ENCODE measurements at places on chromosomes 7 and 10.

DNA sequence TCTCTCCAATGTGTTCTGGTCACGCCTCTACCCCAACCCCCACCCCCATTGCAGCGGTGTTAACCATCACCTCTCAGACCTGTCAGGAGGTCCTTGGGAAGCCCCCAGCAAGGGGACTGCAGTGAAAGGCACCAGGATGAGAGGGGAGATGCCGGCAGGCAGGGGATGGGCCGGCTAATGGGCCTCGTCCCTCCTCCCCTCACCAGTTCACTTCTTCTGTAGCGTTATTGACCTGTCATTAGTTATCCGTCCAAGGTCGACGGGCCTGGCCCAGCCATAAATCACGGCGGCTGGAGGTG, 18.8 kb downstream of the POLL start:
- no peak for DNase-seq

GRCh38 chr10:37930423-37930822, 46.0 kb downstream of the ZNF25 start:
- no peak for DNase-seq

- peak; percentile 68 for DNase-seq
Observed at GRCh38 chr10:79123547-79123963, 54.8 kb downstream of the ZMIZ1 start.

GRCh38 chr7:33968591-33968990, 63.3 kb downstream of the BMPER start:
- no peak for DNase-seq

DNA sequence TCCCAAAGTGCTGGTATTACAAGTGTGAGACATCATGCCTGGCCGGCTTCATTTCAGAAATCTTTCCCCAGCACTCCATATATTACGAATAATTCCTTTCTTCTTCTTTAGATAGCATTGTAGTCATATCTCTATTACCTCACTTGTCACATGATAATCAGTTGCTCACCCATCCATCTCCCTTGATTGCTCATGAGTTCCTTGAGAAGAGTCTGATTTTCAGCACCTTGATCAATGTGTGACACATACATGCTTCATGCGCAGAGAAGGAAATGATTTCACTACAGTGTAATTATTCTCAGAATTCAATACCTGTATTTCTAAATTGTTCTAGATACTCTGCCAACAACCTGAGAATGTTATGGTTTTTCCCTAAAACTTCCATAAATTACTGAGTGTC, 26.7 kb upstream of the GGCT start:
- DNase-seq: no peak

DNA sequence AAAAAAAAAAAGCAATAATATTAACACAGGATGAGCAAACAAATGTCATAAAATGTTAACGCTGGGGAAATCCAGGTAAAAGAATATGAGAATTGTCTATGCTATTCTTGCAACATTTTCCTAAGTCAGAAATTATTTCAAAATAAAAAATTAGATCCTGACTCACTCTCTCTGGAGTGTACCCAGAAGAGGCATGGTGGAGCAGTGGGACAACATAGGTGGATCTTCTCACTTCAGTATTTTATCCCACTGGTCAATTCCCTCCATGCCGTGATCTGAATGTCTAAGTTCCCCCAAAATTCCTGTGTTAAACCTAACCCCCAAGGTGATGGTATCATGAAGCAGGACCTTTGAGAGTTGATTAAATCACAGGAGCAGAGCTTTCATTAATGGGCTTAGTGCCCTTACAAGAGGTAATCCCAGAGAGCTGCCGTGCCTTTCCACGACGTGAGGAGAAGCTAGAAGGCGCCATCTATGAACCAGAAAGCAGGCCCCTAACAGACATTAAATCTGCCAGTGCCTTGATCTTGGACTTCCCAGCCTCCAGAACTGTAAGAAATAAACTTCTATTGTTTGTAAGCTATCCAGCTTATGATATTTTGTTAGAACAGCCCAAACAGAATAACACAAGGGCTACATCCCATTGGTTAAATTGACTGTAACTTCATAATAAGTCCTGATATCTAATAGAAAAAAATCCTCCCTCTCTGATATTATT, 35.2 kb downstream of the USP6NL start:
- no peak for DNase-seq

DNA sequence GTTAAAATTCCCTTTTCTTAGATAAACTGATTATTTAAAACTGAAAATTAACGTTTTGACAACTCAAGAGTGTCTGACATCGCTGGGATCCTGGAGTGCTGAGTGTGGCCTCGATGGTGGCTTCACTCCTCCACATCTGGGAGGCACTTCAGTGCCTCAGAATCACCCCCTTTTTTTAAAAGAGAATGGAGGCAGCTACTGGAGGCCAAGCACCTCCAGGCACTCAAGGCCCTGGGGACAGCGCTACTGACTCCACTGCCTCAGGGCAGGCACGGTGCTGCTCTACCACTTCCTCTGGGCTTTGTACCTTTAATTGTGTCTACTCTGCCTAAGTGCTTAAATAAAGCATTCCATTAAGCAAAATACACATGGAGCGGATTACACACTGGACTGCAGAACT, 27.2 kb upstream of the NCAPG2 start:
- no peak for DNase-seq

GRCh38 chr7:37741776-37742175, 58.2 kb downstream of the GPR141 start:
- no peak for DNase-seq

GRCh38 chr7:5564894-5565293, 141.3 kb upstream of the TNRC18 start:
- DNase-seq: no peak

- no peak for DNase-seq
Observed at GRCh38 chr7:37284805-37285231, 163.8 kb downstream of the ELMO1 start.

- no peak for DNase-seq
Observed at GRCh38 chr10:123561141-123561440, 105.1 kb upstream of the GPR26 start.

- DNase-seq: no peak
Observed at GRCh38 chr7:39027491-39027890, 49.8 kb downstream of the POU6F2 start.

DNA sequence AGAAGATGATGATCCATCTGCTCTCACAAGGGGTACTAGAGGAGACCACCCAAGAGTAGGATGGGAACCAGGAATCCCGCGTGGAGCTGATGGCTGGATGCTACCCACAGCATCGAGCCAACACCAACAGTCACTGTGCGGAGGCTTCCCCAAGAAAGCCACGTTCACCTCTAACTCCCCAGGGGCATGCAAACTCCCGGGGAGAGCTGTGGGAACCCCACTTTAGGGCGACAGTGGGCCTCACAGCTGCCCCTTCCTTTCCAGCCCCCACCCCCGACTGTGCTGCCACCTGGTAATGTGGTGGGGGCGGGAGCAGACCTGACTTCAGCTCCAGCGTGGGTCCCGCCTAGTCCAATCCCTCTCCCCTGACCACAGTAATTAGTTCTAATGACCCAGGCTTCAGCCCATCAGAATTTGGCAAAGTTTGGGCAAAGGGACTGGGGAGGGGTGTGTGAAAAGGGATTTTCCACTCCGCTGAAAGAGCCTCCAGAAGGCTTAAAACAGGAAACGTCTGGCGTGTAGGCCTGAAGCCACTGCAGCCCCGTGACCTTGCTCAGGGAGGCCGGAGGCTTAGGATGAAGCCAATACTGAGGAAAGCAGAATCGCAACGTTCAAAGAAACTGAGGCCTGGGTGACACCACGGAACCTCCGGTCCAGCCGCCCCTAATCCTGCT, 20.3 kb downstream of the ASB13 start:
- no peak for DNase-seq

- no peak for DNase-seq
Observed at GRCh38 chr7:115779561-115779960, 251.0 kb downstream of the TFEC start.

GRCh38 chr7:97011536-97012364, 6.4 kb downstream of the DLX6 start:
- DNase-seq: no peak

DNA sequence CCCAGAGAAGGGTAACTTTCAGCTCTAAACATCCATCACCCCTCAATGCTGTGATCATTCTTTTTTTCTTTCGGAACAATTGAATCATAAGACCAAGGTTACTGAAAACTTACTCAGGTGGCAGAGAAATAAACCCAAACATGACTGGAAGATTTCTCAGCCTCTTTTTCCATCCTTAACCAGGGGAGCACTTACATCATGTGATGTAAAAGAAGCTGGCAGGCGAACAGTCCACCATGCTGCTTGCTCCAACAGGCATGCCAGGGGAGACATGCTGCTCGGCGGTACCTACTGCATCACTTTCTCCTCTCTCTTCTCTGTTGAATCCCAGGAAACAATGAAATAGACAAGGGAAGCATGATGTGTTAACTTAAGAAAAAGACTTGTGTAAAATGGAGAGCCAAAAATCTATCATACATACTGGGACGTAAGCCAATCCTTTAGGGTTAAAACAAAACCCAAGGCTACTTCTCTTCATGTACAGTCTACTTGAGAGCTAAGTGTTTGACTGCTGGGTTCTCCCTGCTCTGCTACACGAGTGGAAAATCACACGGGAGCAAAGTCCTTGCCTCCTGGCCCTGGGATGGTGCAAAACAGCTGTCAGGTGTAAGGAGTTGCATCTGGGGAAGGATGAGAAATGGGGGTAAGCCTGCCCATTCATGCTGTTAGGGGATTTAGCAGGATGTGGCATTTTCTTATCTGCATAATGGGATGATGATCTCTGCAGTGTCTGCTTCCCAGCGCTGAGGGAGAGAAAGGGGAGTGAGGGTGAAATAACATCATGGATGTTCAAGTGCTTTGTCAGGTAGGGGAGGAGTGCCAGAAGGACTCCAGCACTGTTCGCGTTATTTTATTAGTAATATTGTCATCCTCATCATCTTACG, 64.3 kb upstream of the ZNF438 start:
- no peak for DNase-seq

- no peak for DNase-seq
Observed at GRCh38 chr7:45644237-45644636, 70.1 kb downstream of the ADCY1 start.

DNA sequence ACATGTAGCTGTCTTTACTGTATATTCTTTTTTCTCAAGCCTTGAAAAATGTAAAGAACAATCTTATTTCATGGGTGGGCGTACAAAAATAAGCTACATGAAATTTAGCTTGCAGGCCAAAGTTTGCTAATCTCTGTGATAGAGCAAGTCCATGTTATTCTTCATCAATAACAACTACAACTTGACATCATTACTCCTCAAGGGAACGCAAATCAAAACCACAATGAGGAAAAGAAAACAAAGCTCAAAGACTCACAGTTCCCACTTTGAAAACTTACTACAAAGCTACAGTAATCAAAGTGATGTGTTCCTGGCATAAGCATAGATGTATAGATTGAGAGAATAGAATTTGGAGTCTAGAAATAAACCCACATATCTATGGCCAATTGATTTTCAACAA, 62.5 kb downstream of the GNA12 start:
- no peak for DNase-seq

DNA sequence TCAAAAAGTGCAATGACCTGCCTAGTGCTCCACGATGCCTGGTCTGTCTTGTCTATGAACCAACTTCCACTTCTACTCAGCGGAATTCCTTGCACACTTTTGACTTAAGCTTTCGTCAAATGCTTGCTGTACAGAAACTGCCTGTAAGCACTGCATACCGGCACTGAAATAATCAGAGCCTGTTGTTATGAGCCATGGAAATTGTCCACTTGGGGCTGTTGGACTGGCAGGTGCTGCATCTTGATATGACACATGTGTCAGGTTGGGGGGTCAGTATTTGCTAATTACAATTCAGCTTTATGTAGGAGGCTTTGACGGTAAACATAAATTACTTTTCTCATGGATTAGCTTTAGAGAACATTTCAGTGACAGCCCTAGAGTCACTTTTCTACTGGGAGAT, 32.0 kb upstream of the KLF6 start:
- DNase-seq: no peak

DNA sequence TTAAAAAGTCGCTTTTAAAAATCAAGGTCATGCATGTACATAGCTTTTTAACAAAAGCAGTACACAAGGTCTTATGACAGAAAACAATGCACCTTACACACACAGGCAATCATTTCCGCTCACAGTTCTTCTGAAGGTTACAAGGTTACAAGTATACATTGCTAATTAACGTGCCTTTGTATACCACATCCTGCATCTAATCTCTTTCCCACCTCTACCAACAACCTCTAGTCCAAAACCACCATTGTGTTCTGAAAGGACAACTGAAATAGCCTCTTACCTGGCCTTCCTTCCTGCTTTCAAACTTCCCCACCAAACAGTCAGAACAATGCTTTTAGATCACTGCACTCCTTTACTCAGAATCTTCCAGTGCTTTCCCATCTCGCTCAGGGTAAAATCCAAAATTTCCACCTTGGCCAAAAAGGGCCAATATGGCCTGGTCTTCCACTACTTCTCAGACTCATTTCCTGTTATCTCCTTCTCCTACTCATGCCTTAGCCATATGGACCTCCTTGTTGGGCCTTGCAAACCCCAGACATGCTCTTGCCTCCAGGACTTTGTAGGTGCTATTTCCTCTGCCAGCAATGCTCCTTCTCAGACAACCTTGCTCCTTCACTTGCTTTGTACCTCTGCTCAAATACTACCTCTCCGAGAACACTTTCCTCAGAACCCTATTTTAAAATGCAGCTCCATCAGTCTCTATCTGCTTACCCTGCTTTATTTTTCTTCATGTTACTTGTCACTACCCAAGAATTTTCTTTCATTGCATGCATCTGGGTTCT, 205.4 kb downstream of the DNAJC1 start:
- no peak for DNase-seq

GRCh38 chr7:5350600-5351385, 68.0 kb downstream of the SLC29A4 start:
- DNase-seq: no peak

GRCh38 chr7:55129541-55130394, 111.0 kb downstream of the EGFR start:
- no peak for DNase-seq

DNA sequence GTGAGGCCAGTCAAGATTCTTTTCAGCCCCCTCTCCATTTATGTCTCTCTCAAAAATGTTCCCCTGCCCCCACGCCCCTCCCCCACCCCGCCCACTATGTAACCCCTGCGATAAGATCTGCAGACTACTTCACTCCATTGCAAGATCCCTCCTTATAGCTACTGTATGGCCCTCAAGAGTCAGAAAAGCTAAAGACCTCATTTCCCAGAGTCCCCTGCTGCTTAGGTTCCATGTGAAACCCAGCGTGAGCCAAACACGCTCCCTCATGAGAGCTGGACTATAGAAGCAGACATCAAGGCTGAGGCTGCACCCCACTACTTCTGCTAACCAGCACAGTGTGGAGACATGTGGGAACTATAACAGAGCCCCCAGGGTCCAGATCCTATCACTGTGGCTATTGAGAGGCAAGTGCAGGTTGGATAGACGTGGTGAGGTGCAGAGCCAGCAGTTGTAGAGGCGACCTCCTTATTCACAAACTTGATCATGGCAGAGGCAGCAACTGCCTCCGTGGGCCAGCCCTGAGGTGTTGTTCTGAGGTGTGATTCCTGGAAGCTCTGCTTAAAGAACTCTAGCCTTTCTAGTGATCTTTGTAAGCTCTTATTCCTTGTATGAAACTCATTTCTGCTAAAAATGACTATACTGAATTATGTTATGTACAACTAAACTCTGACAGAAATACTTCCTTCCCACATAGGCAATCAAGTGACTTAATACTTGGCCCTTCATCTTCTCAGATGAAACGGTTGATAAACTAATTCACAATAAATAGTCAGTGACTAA, 117.0 kb upstream of the ARID5B start:
- DNase-seq: no peak

All from brain pericyte (primary cell).